ENCODE measurements at places on chromosomes 5 and 9.
A peak's percentile ranks its signal among the peaks of the same experiment; 100 is the strongest.

DNA sequence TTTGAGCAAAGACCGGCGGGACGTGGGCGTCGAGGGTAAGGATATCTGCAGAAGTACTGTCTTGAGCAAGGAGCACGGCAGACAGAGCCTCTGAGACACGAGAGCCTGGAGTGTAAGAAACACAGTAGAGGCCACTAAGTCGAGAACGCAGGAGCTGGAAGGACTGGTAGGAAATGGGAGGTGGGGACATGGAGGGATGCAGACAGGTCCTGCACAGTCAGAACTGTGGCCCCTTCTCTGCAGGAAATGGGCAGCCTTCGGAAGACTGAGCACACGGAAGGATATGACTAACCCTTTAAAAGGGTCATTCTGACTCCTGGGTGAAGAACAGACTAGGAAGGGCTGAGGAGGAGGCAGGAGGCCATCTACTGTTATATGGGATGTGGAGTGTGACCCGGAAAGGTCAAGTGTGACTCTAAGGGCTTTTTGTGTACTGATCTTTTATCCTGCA is 1.4 kb upstream of the CAMSAP1 start:
- no peak for DNase-seq

GRCh38 chr9:104094534-104095015 is 466 bp downstream of the SMC2 start:
- DNase-seq = peak; percentile 2

- no peak for DNase-seq
Measured at GRCh38 chr9:70111641-70112236, 68.1 kb downstream of the MAMDC2 start.

- peak; percentile 84 for DNase-seq
Measured at GRCh38 chr9:113340011-113340699, at the start of gene WDR31. Gene WDR31, minus strand, starts transcription at chr9:113340275. Its CDS starts 8,253 bp downstream, at chr9:113332022.

GRCh38 chr5:38574009-38574408 is 17.6 kb upstream of the LIFR start:
- no peak for DNase-seq

- no peak for DNase-seq
Measured at GRCh38 chr5:157689942-157690689, 18.8 kb downstream of the C5orf52 start.

DNA sequence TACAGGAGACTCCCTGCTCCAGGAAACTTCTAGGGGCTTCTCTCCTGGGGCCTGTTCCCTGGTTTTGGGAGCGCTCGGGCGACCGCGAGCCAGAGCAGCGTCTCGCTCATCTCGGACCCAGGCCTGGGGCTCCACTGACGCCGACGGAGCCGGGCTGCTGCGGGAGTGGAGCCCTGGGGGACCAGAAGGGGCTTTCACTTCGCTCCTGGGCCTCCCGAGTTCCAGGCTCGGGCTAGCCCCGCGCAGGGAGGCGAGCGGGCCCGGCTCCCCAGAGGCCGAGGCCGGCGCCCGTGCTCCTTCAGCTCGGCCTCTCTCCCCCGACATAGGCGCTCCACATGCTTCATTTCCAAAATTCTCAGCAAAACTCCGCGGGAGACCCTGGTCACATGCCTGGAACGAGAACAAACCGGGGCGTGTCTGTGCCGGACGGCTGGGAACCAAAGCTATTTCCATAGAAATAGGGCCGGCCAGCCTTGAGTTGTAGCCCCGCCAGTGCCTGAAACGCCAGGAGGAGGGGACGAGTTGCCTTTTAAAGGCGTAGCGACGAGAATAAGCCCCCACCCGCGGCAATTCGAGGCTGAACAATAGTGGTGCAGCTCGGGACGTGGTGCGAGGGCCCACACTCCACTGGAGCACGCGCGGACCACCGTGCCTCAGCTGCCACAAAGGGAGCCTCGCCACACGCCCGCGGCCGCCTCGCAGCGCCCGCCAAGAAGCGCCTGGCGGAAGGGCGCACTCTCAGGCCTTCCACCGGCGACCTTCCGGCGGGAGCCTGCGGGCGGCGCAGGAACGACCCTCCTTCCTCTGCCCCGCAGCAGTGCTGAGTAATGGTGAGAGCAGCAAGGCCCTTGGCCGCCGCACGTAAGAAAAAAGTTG is 1.1 kb upstream of the G3BP1 start:
- DNase-seq = peak; percentile 17

DNA sequence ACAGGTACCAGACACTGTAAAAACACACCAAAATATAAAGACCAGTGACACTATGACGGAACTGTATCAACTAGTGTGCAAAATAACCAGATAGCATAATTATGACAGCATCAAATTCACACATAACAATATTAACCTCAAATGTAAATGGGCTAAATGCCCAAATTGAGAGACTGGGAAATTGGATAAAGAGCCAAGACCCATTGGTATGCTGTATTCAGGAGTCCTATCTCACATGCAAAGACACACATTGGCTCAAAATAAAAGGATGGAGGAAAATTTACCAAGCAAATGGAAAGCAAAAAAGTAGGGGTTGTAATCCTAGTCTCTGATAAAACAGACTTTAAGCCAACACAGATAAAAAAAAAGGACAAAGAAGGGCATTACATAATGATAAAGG is 416.3 kb upstream of the ZNF608 start:
- no peak for DNase-seq

GRCh38 chr5:93915142-93915553 is 173.7 kb upstream of the POU5F2 start:
- DNase-seq = peak; percentile 45

- no peak for DNase-seq
Measured at GRCh38 chr9:13432904-13433303, 153.4 kb upstream of the MPDZ start.

DNA sequence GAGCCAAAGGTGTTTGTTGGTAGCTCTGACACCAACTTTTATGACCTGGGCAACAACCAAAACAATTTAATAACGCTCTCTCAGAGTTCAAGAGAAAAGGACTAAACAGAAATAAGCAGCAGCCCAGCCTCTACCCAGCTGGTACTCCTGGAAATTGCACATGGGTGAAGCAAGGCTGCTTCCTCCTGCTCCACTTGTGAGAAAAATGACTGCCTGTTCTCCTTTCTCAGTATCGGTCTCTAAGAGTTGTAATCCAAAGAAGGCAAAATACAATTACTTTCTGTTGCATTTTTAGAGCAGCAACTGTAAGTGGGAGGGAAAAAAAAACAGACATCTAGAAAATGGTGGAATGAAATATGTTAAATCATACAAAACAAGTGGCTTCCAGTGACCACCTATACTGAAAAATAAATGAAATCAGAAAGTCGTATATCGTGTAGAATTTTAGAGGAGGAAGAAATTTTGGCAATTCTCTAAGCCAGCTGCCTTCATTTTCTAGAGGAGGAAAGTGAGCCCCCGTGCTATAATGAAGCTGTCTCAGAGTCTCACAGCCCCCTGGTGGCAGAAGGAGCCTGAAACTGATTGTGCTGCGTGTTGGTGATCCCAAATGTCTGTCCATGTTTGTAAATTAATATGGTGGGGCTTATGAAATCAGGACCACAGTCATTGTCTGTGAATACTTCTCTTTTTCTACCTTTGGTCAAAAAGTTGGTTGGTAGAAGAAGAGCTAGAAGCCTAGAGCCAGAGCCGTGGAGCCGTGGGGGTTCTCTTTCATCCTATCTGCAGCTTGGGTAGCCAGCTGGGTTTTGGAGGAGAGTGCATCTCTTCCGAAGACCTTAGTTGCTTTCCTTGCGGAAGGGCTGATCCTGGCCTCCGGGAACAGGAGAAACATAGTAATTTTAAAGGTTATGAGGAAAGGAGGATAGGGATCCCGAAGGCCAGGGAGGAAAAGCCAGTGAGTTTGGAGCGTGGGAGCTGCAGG is 139.9 kb downstream of the PIP5K1B start:
- DNase-seq = peak; percentile 18

GRCh38 chr9:81902626-81903025 is 25.6 kb upstream of the SPATA31D4 start:
- no peak for DNase-seq

- DNase-seq = peak; percentile 35
Measured at GRCh38 chr5:14405267-14405666, 176.3 kb upstream of the OTULINL start.

DNA sequence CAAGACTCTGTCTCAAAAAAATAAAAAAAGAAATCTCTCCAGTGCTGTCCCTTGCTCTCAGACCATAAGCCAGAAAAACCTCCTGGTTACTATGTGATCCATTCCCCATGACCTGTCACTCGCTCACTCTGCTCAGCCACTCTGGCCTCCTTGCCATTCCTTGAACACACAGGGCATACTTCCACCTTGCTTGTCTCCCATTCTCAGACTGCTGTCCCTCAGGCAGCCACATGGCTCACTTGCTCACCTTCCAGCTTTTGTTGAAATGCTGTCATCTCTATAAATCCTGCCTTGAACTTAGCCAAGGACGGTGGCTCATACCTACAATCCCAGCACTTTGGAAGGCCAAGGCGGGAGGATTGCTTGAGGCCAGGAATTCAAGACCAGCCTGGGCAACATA is 82.9 kb downstream of the UGCG start:
- DNase-seq = no peak

- DNase-seq = no peak
Measured at GRCh38 chr9:17117372-17117771, 17.5 kb upstream of the CNTLN start.

- DNase-seq = peak; percentile 27
Measured at GRCh38 chr9:69193685-69194032, 19.6 kb downstream of the TJP2 start.

DNA sequence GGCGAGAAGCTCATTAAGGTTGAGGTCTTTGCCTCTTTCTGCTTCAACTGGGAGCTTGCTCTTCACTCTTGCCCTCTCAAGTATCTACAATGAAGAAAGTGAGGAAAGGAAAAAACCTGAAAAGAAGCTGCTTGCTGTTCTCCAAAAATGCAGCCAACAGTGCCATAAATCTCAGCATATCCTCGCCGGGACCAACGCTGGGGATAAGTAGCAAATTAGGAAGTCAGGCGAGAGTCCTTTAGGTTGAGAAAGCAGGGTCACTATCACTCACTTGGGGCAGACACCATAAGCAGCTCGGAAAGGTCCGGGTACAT is 399 bp downstream of the NUP155 start:
- peak; percentile 8 for DNase-seq

DNA sequence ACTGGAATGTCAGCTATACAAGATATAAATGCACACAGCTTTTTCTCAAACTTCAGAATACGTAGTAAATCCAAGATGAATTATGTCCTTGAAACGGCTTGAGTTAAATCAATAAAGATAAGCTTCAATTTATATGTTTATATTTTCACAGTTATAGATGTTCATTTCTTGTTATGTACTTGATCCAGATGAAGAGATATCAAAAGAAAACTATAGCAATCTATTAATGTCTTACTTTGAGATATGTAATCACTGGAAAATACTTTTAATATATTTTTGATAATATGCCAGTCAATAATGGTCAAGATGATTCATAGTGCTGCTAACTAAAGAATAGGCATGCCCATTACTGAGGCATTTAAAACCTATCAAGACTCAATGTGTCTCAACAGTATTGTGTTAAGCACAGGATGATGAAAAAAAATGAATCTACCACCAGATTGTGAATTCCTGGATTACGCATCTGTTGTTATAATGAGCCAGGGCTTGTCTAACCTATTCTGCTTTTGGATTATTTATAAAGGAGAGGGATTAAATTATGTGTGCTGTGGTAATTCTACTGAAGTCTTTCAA is 372.6 kb upstream of the PRR16 start:
- DNase-seq = no peak

DNA sequence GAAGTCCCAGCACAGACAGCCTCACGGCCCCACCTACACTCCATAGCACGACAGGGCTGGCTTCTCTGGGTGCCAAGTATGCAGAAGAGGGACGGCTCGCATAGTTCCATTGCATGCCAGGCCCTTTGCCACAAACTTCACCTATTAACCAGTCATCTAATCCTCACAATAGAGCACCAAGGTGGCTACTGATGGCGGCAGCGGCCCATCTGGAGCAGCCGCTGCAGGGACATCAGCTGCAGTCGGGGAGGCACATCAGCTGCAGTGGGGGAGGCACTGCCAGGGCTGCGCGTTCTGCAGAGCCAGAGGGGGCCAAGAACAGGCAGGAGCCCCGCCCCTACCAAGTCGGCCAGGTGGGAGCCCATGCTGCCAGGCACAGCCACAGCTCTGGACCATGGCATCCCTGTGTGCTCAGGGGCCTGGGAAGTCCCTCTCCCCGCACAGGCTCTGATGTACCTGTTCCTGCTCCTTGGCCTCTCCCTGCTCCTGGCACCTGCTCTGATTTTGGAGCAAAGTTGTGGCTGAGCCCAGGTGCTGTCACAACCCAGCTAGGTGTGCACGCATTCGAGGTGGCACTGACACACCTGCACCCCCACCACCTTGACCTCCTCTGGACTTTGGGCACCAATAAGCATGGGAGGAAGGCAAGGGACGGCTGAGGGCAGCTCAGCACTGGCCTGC is 61.5 kb upstream of the SYNPO start:
- no peak for DNase-seq

- peak; percentile 23 for DNase-seq
Measured at GRCh38 chr5:167861129-167861927, 430.1 kb upstream of the WWC1 start.

- no peak for DNase-seq
Measured at GRCh38 chr5:128778474-128778873, 186.8 kb upstream of the SLC27A6 start.

DNA sequence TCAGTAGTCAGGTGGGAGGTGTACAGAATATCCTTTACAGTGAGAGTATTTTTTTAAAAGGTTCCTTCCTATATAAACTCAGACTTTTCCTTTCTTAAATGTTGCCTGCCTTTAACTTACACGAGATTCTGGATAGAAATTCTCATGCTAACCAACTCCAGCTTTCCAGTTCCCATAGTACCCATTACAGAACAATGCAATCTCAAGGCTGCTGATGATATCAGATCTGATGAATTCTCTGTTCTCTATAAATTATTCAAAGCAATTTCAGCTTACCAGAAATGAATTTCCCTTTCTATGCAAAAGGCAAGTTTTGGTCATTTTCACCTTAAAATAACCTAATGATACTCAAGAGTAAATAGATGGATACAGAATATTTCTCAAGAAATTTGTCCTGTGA is 90.3 kb downstream of the NUDT12 start:
- no peak for DNase-seq

DNA sequence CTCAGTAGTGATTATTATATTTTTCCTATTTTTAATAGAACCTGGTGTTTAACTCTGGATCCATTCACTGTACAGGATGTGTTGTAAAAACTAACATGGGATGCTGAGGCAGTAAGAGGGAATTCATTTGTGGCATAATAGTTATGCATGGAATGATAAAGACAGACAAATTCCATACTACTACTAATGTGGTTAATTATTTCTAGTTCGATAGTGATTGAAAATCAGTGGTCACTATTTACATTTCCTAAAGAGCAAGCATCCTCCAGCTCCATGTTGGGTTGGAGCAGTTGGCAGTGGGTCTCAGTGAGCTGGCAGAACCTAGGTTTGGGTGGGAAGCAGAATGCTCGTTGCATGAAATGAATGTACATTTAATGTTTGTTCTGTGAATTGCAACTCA is 122.6 kb downstream of the SAXO1 start:
- DNase-seq = no peak

- no peak for DNase-seq
Measured at GRCh38 chr5:88108490-88109279, 160.0 kb downstream of the TMEM161B start.

DNA sequence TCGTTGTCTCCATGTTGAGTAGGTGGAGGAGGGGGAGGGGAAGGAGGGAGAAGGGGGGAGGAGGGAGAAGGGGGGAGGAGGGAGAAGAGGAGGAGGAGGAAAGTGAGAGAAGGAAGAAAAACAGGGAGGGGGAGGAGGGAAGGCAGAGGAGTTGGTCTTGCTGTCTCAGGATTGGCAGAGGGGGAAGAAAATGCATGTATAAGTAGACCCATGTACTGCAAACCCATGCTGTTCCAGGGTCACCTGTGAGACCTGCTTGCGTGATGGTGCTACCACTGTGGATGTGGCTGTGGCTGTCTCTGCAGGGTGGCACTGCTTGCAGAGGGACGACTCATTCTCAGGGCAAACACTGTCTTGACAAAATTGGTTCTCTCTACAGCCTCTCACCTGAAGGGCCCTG is 76.3 kb downstream of the PTCH1 start:
- no peak for DNase-seq
